Stimulated activated CD8-positive, alpha-beta memory T cell treated with anti-CD3 and anti-CD28 coated beads, Interleukin-4, amount 100 ng/mL, for 48 hours (primary cell): ENCODE measurements at places on chromosomes 11 and 22.
A peak's percentile ranks its signal among the peaks of the same experiment; 100 is the strongest.

- DNase-seq, result no peak
Measured at GRCh38 chr11:62953811-62954210, 31.0 kb downstream of the SLC22A6 start.

DNA sequence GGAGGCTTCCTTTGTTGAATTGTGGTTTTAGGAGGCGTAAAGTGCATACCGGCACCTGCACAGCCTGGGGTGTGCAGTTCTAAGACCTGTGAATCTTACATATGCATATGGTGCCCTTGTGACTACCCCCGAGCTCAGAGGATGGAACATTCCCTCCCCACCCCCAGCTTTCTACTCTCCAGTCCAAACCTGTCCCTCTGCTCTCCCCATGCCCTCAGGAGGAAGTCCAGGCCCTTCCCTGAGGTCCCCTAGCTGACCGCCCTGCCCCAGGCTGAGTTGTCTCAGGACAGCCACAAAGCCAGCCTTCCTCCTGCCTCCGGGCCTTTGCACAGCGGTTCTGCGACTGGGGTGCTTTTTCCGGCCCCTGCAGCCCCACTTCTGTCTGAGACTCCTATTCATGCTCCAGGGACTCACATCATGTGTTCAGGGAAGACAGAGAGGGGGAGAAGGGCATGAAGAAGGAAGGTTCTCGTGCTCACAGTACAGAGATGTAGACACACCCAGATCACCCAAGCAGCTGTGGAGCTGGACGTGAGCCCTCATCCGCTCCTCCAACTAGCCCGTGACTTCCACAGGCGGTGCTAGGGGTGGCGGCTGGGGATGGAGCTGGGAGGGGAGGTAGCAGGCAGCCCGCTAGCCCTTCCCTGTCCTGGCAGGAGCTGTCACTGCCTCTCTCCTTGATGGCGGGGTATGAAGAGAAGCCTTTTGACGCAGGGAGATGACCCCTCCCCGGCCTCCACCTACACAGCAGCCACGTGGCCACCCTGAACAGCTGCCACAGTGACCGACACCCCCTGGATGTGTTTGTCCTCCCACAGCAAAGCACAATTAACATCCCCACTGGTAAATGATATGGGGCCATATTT lies 50.8 kb downstream of the FLRT1 start:
- no peak for DNase-seq

- DNase-seq, result peak; percentile 70
Measured at GRCh38 chr22:23216461-23217170, 36.3 kb downstream of the BCR start.

GRCh38 chr22:37209140-37209845 lies 3.0 kb downstream of the SSTR3 start:
- no peak for DNase-seq

GRCh38 chr11:32830413-32830738 lies 649 bp downstream of the PRRG4 start:
- no peak for DNase-seq

GRCh38 chr11:126105748-126106080 lies 43.0 kb upstream of the CDON start:
- DNase-seq, result no peak

DNA sequence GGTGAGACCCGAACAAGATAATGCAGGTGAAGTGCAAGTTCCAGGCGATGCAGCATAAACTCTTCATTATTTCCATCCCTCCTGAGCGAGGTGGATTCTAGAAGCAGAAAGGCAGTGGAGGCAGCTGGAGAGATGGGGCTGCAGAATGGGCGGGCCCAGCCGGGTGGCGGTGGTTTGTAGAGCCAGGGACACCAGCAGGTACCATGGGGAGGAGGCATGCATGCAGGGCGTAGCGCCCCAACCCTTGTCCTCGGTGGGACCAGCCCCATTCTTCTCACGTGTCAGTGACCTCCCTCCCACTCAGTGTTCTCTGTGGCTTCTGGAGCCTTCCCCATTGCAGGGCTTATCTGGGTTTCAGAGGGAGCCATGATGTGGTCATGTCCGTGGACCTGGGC lies 38.0 kb downstream of the MPPED1 start:
- DNase-seq, result no peak

DNA sequence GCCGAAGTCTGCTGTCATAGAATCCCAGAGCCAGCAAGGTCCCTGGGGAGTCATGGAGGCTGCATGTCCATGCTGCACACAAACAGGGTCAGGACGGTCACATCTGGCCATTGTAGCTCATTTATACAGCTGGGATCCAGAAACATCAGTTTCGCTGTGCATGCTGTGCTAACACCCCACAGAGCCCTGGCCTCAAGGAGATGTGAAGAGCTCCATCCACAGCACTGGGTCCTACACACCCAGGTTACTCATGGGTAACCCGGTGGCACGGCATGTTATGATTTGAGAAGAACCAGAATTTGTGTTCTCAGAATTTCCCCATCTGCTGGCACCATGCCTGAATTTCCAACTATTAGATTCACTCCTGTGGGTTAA lies 146.3 kb upstream of the ARHGAP20 start:
- DNase-seq, result no peak

- peak; percentile 6 for DNase-seq
Measured at GRCh38 chr22:48941033-48941902, 886.4 kb downstream of the BRD1 start.

- DNase-seq, result no peak
Measured at GRCh38 chr11:130166457-130166784, 6.8 kb downstream of the ST14 start.

GRCh38 chr22:17860220-17860965 lies 86.1 kb upstream of the BID start:
- DNase-seq, result no peak

- no peak for DNase-seq
Measured at GRCh38 chr11:132008872-132009271, 638.5 kb downstream of the NTM start.

- DNase-seq, result peak; percentile 78
Measured at GRCh38 chr22:29202212-29203192, 3.2 kb upstream of the EMID1 start.

GRCh38 chr11:9565822-9566560 lies 7.5 kb upstream of the WEE1 start:
- peak; percentile 64 for DNase-seq

GRCh38 chr11:23569547-23569946 lies 709.3 kb upstream of the CCDC179 start:
- DNase-seq, result no peak

- DNase-seq, result no peak
Measured at GRCh38 chr11:11074686-11075335, 217.0 kb upstream of the ZBED5 start.

- no peak for DNase-seq
Measured at GRCh38 chr11:73430326-73430725, 54.1 kb downstream of the RELT start.

- no peak for DNase-seq
Measured at GRCh38 chr22:27583856-27584255, 217.7 kb downstream of the MN1 start.

DNA sequence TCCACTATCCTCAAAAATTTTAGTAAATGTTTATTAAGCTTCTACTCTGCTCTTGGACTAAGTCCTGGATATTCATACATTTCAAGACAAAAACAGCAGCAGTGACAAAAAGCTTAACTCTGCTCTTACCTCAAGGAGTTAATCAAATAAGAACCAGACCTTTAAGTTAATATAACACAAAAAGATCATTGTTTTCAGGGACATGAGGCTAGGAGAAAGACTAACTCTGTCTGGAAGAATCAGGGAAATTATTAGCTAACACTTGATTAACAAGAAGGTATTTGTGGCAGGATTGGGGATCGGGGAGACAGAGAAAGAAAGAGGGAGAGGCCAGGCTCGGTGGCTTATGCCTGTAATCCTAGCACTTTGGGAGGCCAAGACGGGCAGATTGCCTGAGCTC lies 74.4 kb downstream of the PPP2R1B start:
- DNase-seq, result no peak

GRCh38 chr11:17760102-17761029 lies 25.8 kb downstream of the KCNC1 start:
- DNase-seq, result peak; percentile 45

GRCh38 chr11:33525789-33526188 lies 174.8 kb downstream of the C11orf91 start:
- no peak for DNase-seq

- DNase-seq, result no peak
Measured at GRCh38 chr11:118108513-118108912, 21.8 kb upstream of the SMIM35 start.

- DNase-seq, result no peak
Measured at GRCh38 chr22:46051646-46052045, 74.7 kb upstream of the WNT7B start.

GRCh38 chr11:58586998-58587397 lies 8.1 kb downstream of the ZFP91 start:
- DNase-seq, result no peak

DNA sequence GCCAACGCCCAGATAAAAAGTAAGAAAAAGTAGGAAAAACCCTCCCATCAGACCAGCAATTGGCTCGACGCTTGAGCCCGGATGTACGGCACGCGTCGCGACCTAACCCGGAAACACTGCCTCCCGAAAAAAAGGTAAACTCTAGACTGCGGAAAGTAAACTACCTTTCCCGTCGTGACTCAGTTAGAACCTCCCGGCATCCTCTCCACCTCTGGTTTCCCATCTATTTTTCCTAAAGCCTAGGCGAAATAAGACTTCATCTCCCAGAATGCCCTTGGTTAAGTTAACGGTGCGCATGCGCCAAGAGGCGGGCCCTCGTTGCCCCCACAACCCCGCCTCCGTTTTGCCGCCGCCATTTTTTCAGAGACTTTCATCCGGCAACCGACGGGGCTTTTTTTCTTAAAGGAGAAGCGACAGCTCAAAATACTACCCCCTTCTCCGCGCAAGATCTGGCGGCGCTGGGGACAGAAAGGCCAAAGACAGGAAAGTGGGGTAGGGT lies 678 bp upstream of the ZFP91 start:
- peak; percentile 92 for DNase-seq
